ENCODE measurements at places on chromosomes 1 and 21.
A peak's percentile ranks its signal among the peaks of the same experiment; 100 is the strongest.

GRCh38 chr1:201506557-201507359 is at the start of gene CSRP1:
Gene CSRP1 (minus strand): TSS chr1:201507123. CDS start chr1:201496303, 10,820 bp downstream.
- peak; percentile 42 for DNase-seq

- DNase-seq = no peak
Measured at GRCh38 chr1:235724730-235725129, 75.1 kb upstream of the GNG4 start.

DNA sequence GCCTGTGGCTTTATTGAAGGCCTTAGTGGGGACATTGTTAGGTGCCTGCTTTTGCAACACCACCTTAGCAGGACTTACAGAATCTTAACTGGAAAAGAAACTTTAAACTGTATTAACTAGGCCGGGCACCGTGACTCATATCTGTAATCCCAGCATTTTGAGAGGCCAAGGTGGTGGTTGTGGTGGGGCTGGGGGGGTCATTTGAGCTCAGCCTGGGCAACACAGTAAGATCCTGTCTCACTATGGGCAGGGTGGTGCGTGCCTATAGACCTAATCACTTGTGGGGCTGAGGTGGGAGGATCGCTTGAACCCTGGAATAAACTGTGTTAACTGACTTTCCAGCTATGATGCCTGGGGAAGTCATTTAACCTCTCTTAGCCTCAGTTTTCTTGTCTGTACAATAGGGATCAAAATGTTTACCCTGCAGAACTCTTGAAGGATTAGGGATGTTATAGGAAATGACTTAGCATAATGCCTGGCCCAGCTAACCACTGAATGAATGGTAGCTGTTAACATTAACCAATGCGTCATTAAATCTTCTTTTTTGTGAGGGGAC is 39.5 kb downstream of the IER5 start:
- no peak for DNase-seq

GRCh38 chr1:198678301-198678836 is 39.5 kb downstream of the PTPRC start:
- DNase-seq = no peak

- DNase-seq = no peak
Measured at GRCh38 chr1:168917796-168918195, 188.7 kb upstream of the ATP1B1 start.

Data from gastrocnemius medialis (tissue), 4 donors.